Smooth muscle cell of the pulmonary artery (primary cell): ENCODE measurements at places on chromosomes 4 and X. TPM values are rescaled to one million over a fixed set of nuclear protein-coding genes. Genes with fewer than 3 reads are reported as not detected.

ANKRD37 gene
- total RNA-seq: 17.8 and 23.6 TPM in 2 replicates

MEPE gene
- total RNA-seq: not detected in 2 replicates

ARX gene
- total RNA-seq: not detected in 2 replicates

TMEM156 gene
- 0.20 TPM in 1 of 2 replicates, not detected in the other for total RNA-seq

AMTN gene
- total RNA-seq: 0.13 TPM in 1 of 2 replicates, not detected in the other
